GM18507 (cell line): ENCODE measurements at places on chromosomes 16 and 17.

DNA sequence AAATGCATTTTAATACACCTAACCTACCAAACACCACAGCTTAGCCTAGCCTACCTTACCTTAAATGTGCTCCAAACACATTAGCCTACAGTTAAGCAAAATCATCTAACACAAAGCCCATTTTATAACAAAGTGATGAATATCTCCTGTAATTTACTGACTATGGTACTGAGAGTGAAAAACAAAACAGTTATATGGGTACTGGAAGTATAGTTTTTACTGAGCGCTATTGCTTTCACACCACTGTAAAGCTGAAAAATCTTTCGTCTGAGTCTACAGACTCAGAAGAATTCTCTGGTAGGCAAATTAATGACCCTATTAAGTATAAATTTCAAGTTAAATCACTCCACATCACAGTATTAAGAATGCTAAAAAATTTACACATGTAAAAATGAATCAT lies 3.5 kb downstream of the GRB2 start:
- DNase-seq = no peak

GRCh38 chr16:31868691-31869167 lies 4.9 kb upstream of the ZNF267 start:
- peak; percentile 18 for DNase-seq

GRCh38 chr17:28907709-28908475 lies 5.0 kb upstream of the DHRS13 start:
- no peak for DNase-seq

- no peak for DNase-seq
These were observed 19.6 kb upstream of the RIPOR1 start for GRCh38 chr16:67509016-67509415.

DNA sequence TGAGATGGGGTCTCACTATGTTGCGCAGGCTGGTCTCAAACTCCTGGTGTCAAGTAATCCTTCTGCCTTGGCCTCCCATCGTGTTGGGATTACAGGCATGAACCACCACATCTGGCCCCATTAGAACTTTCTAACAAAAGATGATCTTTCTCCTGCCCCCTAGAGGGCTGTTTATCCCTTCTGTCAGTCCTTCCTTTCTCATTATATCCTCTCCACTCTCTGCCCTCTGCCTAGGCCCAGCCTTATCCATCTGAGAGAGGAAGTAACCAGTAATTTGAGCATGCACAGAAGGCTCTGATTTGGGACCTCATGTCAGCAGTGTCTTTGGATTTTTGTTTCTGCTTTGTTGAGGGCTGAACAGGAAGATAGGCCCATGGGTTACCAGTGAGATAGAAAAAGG lies 4.4 kb upstream of the DHX40 start:
- no peak for DNase-seq

DNA sequence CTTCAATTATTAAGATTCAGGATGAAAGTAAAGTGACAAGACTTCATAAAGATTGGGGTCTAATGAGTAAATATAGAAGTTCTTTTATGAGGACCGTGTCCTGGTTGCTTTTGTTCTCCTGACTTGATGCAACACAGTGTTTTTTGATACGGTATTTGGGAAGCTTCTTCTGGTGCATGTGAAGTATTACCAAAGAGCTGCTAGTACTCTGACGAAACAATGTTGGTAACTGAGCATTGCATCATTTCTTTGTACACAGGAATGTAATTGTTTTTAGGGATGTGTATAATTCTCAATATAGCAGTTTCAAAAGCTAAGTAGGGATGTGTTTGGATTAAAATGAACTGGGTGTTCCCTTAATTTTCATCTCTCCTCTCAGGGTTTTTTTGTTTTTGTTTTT lies 15.9 kb downstream of the KPNB1 start:
- no peak for DNase-seq

- no peak for DNase-seq
These were observed 31.8 kb downstream of the NDEL1 start for GRCh38 chr17:8467527-8467926.

DNA sequence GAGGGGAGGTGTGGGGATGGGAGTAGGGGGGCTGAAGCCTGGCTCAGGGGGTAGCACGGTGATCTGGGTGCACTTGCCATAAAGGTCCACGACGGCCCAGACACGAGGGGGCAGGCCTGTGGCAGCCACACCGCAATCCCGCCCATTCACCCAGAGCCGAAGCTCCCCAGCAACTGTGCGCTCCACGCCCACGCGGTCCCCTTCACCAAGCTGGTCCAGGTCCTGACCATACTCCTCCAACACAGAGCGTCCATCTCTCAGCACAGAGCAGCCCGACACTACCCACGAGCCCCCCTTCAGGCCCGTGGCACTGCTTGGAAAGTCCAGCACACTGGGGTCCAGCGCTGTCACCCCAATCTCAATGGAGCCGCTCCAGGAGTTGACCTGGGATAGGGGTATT lies 1.6 kb downstream of the NEURL4 start:
- no peak for DNase-seq

- DNase-seq = no peak
These were observed 17.5 kb upstream of the RPTOR start for GRCh38 chr17:80527016-80527645.
